ENCODE measurements at places on chromosomes 6 and 20.

DNA sequence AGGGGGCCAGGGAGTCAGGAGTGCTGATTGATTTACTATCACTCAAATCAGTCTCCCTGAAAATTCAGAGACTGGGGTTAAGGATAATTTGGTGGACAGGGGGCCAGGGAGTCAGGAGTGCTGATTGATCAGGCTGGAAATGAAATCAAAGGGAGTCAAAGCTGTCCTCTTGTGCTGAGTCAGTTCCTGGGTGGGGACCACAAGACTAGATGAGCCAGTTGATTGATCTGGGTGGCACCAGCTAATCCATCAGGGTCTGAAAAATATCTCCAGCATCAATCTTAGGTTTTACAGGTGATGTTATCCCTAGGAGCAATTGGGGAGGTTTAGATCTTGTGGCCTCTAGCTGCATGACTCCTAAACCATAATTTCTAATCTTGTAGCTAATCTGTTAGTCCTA lies 6.1 kb upstream of the AFG1L start:
- no peak for DNase-seq

- DNase-seq, result no peak
Observed at GRCh38 chr20:59047938-59048680, 5.5 kb upstream of the PRELID3B start.

- no peak for DNase-seq
Observed at GRCh38 chr20:17939622-17940223, 28.9 kb downstream of the SNX5 start.

DNA sequence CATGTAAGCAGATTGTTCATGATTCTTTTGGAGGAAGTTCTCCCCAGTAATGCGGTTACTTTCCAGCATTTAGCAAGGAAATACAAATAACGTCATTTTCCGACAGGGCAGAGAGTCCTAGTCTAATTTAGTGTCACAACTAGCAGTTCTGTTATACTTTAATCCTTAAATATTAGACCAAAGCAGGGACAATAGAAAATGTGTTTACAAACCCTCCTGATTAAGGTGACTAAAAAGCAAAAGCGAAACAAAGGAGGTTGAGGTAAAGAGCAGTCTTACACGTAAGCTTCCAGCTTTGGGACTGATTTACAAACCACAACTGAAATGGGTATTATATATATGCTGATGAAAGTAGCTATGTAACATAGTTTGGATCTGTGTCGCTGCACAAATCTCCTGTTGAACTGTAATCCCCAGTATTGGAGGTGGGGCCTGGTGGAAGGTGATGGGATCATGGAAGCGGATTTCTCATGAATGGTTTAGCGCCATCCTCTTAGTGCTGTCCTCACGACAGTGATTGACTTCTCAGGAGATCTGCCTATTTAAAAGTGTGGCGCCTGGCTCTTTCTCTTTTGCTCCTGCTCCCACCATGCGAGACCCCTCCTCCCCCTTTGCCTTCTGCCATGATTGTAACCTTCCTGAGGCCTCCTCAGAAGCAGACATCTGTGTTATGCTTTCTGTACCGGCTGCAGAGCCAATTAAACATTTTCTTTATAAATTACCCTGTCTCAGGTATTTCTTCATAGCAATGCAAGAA lies 81.9 kb downstream of the PLCB1 start:
- no peak for DNase-seq

GRCh38 chr6:25026723-25027122 lies 91.0 kb upstream of the RIPOR2 start:
- no peak for DNase-seq

GRCh38 chr6:127111526-127111925 lies 6.9 kb upstream of the RSPO3 start:
- DNase-seq, result no peak

DNA sequence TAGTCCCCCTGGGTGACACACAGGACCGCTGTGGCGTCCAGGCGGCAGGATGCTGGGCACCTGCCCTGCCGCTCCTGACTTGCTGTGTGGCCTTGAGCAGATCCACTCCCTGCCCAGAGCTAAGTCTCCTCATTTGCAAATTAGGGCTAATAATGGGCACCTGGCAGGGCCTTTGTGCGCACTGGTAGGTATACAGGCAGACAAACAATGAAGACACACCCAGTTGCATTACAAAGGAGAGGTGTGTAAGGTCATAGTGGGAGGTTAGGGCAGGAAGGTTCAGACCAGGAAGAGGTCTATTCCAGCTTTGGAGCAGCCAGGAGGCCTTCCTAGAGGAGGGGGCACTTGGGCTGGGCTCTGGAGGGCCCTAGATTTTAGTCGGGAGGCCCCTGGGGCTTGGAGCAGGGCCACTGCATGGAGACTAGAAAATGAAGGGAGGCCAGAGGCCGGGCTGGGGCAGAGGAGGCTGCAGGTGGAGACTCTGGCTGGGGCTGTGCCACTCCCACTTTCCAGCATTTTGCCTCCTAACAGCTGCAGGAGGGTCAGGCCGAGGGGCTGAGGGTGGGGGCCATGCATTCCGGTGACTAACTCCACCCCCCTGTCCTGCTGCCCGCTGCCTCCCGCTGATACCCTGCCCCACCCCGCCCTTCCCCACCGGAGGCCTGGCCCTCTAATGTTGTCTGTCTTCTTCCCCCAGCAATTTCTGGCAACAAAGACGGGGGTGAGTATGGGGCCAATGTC lies 28.5 kb downstream of the MYH7B start:
- DNase-seq, result no peak

GRCh38 chr20:10637563-10637962 lies 36.2 kb downstream of the JAG1 start:
- DNase-seq, result no peak

DNA sequence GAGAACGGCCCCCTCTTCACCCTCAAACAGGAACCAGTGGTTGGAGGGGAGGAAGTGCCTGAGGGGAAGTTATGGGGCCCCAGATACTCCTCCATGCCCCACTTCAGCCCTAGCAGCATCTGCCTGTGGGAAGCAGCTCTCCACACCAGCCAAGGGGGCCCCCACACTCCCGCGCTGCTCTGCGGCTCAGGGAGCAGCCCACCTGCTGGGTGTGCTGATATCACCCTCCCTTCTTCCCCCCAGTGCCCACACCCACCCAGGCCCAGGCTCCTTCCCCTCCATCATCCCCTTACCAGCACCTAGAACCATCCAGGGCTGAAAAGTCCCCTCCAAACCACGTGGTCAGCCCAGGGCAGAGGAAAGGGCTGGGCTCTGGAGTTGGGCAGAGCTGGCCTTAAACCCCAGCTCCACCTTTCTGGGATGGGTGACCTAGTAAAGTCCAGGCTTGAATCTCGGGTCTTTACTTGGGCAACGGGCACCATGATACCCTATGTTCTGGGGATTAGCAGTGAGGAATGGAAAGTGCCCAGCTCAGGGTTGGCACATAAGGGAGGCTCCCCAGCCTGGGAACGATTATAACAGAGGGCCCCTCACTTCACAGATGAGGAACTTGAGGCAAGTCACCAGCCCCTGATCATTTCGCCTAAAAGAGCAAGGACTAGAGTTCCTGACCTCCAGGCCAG lies 663 bp downstream of the LST1 start:
- no peak for DNase-seq

DNA sequence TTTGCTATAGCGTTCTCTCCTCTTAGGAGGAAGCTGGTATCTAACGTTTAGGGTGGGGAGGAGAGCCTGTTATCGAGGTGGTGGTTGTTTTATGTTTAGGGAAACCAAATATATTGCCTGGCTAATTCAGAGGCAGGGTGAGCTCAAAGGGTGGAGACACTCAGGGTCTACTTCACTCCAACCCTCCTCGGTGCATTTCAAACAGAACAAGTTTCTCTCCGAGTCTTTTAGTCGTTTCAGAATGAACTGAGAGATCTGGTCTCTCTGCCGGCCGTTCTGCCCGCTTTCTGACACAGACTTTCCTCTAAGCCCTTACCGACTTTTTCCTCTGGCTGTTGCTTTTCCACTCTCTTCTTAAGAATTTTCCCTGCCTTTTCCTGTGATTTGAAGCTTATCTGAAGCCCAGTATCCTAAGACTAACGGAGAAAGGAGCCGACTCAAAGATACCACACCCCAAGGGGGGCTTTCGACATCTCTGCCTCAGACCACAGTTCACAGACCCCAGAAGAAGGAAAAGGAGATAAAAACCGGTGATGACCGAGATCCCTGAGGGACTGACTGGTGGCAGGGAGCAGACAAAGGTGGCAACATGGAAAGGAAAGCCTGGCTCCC lies 865 bp downstream of the STK38 start:
- DNase-seq, result no peak

- peak; percentile 75 for DNase-seq
Observed at GRCh38 chr6:49541210-49541724, 9.2 kb upstream of the C6orf141 start.
